ENCODE measurements at places on chromosomes 3 and 15. TPM values are rescaled to one million over a fixed set of nuclear protein-coding genes. Genes with fewer than 3 reads are reported as not detected.

DNA sequence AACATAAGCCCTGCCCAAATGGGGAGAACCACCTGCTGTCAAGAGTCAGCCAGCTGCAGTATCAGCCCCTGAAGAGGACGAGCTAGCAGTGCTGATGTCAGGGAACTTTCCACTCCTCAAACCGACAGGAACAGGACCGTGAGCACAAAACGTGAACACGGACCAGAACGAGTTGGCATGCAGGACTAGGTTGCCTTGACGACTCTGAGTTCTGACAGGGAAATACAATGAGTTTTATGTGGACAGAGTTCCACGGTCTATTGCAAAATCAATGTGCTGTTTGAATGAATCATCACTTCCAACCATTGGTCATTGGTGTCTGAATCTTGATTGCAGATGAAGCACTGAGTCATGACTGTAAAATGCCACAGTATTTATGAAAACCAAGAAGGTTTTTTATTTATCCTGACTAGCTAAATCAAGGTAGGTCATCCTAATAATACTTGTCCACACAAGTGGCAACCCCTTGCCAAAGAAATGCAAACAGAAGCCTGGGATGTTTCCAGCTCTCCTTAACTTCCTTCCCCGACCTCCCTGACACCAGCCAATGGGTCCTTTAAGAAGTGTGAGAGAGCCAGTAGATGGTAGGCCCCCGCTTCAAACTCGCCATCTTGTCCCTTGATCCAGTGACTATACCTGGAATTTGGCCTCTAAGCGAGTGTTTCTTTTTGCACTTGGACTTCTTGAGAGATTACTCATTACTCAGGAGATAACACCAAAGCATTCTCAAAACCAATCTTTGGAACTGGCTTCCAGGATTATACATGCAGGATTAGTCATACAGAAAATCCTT lies 119.6 kb downstream of the ASB7 start:
- H3K27me3 ChIP-seq = no peaks in the 10 kb centered on the region
- peak; percentile 24 for DNase-seq
- H3K4me3 ChIP-seq = no peak overlapping the region
- H3K36me3 ChIP-seq = no peaks in the 10 kb centered on the region

- peaks cover 5% of the 10 kb centered on the region for H3K4me1 ChIP-seq
- H3K36me3 ChIP-seq = no peaks in the 10 kb centered on the region
- no peak for DNase-seq
- no peak overlapping the region for H3K4me3 ChIP-seq
- no peak overlapping the region for H3K27ac ChIP-seq
- H3K27me3 ChIP-seq = no peaks in the 10 kb centered on the region
Measured at GRCh38 chr3:194840661-194841514, 155.2 kb downstream of the FAM43A start.

GRCh38 chr3:149992416-149993058 lies 21.8 kb upstream of the PFN2 start:
- no peaks in the 10 kb centered on the region for H3K27me3 ChIP-seq
- no peaks in the 10 kb centered on the region for H3K36me3 ChIP-seq
- H3K4me1 ChIP-seq = no peaks in the 10 kb centered on the region
- peak; percentile 58 for DNase-seq
- H3K4me3 ChIP-seq = no peak overlapping the region

GRCh38 chr15:43274136-43274535 lies 7.4 kb upstream of the TGM5 start:
- no peaks in the 10 kb centered on the region for H3K36me3 ChIP-seq
- peaks cover 4% of the 10 kb centered on the region for H3K27me3 ChIP-seq
- no peak overlapping the region for H3K27ac ChIP-seq
- H3K4me3 ChIP-seq = no peak overlapping the region
- H3K4me1 ChIP-seq = no peaks in the 10 kb centered on the region

SNX22 gene
- 1.9 TPM for total RNA-seq

C3orf20 gene
- total RNA-seq = not detected

Data from endodermal cell (in vitro differentiated cells).